ENCODE measurements at places on chromosomes 3 and 15.

DNA sequence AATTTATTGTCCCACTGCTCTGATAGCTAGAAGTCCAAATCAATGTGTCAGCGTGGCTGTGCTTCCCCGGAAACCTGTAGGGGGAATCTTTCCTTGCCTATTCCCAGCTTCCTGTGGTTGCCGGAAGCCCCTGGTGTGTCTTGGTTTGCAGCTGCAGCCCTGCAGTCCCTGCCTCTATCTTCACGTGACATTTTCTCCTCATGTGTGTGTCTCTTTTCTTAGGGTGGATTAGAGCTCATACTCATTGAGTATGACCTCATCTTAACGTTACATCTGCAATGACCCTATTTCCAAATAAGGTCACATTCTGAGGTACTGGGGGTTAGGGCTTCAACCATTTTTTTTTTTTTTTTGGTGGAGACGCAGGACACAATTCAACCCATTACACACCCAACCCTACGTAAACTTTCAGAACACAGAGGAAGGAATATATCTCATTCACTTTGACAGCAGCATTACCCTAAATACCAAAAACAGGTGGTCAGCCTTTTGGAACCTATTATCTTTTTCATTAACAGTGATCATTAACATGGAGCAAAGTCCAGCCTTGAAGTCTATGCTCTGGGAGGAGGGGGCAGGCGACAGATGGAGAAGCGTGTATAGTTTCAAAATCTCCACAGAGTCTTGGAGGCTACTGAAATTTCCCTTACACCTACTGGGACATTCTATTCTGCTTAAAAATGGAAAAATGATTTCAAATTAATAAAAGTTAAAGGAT is 88.6 kb downstream of the RYK start:
- DNase-seq, result no peak

DNA sequence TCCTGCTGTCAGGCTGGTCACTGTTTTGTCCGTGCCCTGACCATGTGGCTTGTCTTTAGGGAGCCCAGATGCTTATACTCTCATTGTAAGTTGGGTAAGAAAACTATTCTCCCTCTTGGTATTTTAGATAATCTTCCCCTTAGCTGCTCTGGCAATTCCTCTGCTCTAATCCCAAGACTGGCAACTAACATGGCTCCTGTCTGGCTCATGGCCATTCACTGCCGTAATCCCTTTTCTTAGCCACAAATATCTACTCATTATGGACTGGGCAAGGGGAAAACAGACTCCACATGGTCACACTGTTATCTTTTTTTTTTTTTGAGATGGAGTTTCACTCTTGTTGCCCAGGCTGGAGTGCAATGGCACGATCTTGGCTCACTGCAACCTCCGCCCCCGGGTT is 38.8 kb downstream of the TYRO3 start:
- no peak for DNase-seq

- peak; percentile 87 for DNase-seq
Measured at GRCh38 chr15:88904624-88905327, 8.4 kb downstream of the MFGE8 start.

- DNase-seq, result no peak
Measured at GRCh38 chr3:101259485-101260341, 60.7 kb downstream of the IMPG2 start.

- no peak for DNase-seq
Measured at GRCh38 chr3:160213191-160213590, 12.0 kb upstream of the C3orf80 start.

DNA sequence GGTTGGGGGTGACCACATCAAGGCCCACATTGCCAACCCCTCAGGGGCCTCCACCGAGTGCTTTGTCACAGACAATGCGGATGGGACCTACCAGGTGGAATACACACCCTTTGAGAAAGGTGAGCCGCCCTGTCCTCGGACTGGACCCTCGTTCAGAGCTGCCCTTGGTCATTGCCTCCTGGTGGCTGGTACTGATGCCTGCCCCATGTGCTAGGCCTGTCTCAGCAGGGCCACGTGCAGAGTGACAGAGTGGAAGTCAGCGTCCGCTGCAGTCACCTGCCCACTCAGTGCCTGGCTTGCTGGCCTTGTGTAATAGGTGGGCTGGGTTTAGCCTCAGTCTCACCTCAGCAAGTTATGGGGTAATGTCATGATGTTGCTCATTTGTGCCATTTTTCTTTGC is 86.4 kb downstream of the DNASE1L3 start:
- no peak for DNase-seq

DNA sequence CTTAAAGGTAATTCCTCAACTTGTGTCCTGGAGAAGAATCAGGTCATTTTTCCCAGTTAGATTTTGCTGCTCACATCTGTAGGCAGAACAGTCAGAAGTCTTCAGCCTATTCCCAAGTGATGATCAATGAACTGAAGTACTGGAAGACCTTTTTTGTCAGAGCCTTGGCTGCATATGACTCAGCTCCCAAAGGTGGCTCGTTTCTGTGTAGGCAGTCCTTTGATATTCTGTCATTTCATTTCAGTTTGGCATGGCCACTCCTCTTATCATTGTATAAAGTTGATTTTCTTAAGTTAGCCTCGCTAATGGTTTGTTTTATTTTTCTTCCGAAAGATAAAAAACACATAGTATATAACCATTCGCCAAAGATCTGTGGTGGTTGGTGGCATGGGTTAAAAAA is 90.7 kb downstream of the KLHL25 start:
- no peak for DNase-seq

GRCh38 chr3:171811295-171811912 is 1.1 kb upstream of the PLD1 start:
- peak; percentile 70 for DNase-seq

GRCh38 chr15:34722439-34722836 is 32.4 kb downstream of the GJD2 start:
- peak; percentile 20 for DNase-seq

- DNase-seq, result no peak
Measured at GRCh38 chr3:162437480-162437879, 940.9 kb downstream of the OTOL1 start.

DNA sequence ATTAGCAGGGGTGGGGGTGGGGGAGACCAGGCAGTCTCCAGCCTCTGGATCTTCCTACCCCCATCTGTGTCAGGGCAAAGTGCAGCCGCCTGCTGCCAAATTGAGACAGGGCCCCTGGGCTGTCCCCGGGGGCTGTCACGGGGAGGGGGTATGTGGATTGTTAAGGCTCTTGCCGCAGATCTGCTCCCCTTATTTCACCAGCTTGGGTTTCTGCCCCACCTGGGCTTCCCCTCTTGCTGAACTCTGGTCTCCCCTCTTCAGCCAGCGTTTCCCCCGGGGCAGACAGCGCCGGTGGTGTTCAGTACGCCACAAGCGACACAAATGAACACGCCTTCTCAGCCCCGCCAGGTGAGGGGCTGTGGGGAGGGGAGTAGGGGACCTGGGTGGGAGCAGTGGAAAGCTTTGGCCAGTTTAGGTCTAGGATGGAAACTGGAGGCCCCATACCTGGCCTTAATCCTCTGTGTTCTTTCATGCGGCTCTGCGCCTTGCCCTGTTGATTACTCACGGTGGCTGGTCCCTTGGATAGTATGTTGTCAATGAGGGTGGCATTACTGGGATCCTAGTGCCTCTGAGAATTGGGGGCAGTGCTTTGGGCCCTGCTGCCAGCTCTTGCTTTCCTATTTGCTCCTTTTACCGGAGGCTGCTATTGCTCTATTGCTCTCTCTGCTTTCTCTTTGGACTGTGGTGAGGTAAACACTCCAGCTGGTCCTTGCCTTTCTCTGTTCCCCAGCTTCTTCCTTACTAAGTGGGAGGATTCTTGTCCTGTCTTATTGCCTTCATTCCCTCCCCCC is 1.7 kb downstream of the EIF4G1 start:
- DNase-seq, result no peak

Data from femur (tissue), 1 donor.